ENCODE measurements at places on chromosomes 2 and 18.

- no peak for DNase-seq
Observed at GRCh38 chr18:55443776-55444175, 144.2 kb downstream of the TCF4 start.

GRCh38 chr18:30004965-30005364, 1037.6 kb downstream of the DSC3 start:
- DNase-seq = no peak

DNA sequence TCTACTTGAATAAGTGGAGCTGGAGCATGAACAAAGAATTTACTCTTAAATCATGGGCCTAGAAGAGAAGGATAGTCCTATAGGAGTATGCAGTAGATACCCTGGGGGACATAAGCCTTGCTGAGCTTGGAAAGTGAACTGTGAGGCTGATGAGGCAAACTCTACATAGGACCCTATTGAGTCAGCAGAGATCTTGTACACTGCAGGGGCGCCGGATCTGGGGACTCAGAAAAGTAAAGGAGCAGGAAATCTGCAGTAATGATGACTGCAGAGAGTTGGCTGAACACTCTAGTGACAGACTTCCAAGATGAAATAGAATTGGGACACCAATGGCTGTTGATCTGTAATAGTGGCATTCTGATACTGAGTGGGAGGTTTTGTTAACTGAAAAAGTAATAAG, 543.7 kb downstream of the XIRP2 start:
- no peak for DNase-seq

GRCh38 chr18:37534627-37535026, 31.0 kb downstream of the CELF4 start:
- DNase-seq = no peak

DNA sequence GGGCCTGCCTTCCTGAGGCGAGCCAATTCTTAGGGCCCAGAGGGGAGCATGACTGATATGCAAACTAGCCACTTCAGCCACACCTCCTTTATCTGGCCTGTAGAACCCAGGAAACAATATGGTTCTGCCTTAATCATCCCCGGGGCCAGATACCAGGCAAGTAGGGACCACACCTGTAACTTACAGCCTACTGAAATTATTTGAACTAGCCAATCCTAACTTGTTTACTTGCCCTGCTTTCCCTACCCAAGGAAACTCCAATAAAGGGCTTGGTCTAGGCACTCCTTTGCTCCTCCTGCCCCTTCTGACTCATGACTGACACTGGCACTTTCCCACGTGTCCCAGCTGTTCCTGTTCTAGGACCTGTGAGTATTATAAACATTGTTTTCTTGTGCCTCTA, 57.6 kb downstream of the MYOM1 start:
- DNase-seq = no peak

- DNase-seq = no peak
Observed at GRCh38 chr2:7609974-7610373, 692.8 kb downstream of the RNF144A start.
